ENCODE measurements at places on chromosomes 7 and 10. TPM values are rescaled to one million over a fixed set of nuclear protein-coding genes. Genes with fewer than 3 reads are reported as not detected.

- no peaks in the 10 kb centered on the region for H3K4me1 ChIP-seq
- H3K4me3 ChIP-seq: no peak overlapping the region
- H3K36me3 ChIP-seq: no peaks in the 10 kb centered on the region
- no peaks in the 10 kb centered on the region for H3K27me3 ChIP-seq
- H3K27ac ChIP-seq: no peak overlapping the region
Measured at GRCh38 chr7:80847027-80847426, 71.8 kb downstream of the SEMA3C start.

DNA sequence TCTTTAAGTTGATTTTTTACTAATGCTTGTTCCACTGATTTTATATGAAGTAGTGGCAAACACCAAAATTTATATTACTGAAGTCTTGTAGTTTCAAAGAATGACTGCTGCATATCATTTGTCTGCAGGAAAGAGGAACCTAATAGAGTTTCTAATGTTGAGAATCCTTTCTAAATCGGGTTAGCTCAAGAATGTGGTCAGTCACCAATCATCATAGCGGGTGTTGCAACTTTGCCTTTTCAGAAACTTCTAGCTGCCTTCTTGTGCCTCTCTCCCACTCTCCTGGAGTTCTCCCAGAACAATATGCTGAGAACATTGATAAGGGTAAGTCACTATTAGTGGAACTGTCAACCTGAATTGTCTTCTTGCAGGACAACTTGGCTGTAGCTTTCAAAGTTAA is 524.8 kb upstream of the SORCS1 start:
- no peaks in the 10 kb centered on the region for H3K36me3 ChIP-seq
- H3K27me3 ChIP-seq: no peaks in the 10 kb centered on the region
- no peaks in the 10 kb centered on the region for H3K4me1 ChIP-seq
- no peak overlapping the region for H3K4me3 ChIP-seq

GRCh38 chr10:63798599-63799498 is 277.6 kb downstream of the REEP3 start:
- no peak for DNase-seq
- H3K27ac ChIP-seq: no peak overlapping the region
- H3K36me3 ChIP-seq: no peaks in the 10 kb centered on the region
- H3K4me1 ChIP-seq: peaks cover 7% of the 10 kb centered on the region
- H3K4me3 ChIP-seq: no peak overlapping the region
- no peaks in the 10 kb centered on the region for H3K27me3 ChIP-seq

GRCh38 chr7:129959471-129960203 is 6.9 kb upstream of the UBE2H start:
- no peak for DNase-seq

- H3K27ac ChIP-seq: no peak overlapping the region
- peaks cover 7% of the 10 kb centered on the region for H3K36me3 ChIP-seq
- no peak for DNase-seq
- no peaks in the 10 kb centered on the region for H3K27me3 ChIP-seq
- H3K4me1 ChIP-seq: peaks cover 25% of the 10 kb centered on the region
- no peak overlapping the region for H3K4me3 ChIP-seq
Measured at GRCh38 chr10:58362027-58362789, 23.0 kb upstream of the TFAM start.

DNA sequence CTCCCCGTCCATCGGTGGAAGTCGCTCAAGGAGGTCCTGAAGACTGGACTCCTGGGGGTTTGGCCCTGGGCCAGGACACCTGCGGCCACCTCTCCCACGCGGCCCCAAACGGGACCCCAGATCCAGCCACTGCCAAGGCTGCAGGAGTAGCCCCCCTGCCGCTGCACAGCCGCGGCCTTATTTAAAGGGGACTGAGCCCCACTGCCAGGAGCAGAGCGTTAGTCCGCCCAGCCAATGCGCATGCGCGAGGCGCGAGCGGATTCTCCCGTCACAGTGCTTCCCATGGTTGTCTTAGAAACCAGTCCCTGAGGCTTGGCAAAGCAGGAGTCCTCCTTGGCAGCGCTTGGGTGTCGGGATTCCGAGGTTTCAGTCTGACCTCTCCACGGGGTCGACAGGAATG is 320.0 kb downstream of the ZNF716 start:
- no peak overlapping the region for H3K4me3 ChIP-seq
- H3K4me1 ChIP-seq: no peaks in the 10 kb centered on the region
- H3K27ac ChIP-seq: no peak overlapping the region
- no peaks in the 10 kb centered on the region for H3K27me3 ChIP-seq
- peaks cover 2% of the 10 kb centered on the region for H3K36me3 ChIP-seq

GRCh38 chr7:93551931-93552330 is 22.6 kb downstream of the CALCR start:
- no peak overlapping the region for H3K4me3 ChIP-seq
- no peaks in the 10 kb centered on the region for H3K36me3 ChIP-seq
- H3K27me3 ChIP-seq: peaks cover 2% of the 10 kb centered on the region

GRCh38 chr7:153858355-153858754 is 193.8 kb upstream of the DPP6 start:
- no peak overlapping the region for H3K27ac ChIP-seq
- no peak overlapping the region for H3K4me3 ChIP-seq
- no peaks in the 10 kb centered on the region for H3K36me3 ChIP-seq
- H3K4me1 ChIP-seq: no peaks in the 10 kb centered on the region

DNA sequence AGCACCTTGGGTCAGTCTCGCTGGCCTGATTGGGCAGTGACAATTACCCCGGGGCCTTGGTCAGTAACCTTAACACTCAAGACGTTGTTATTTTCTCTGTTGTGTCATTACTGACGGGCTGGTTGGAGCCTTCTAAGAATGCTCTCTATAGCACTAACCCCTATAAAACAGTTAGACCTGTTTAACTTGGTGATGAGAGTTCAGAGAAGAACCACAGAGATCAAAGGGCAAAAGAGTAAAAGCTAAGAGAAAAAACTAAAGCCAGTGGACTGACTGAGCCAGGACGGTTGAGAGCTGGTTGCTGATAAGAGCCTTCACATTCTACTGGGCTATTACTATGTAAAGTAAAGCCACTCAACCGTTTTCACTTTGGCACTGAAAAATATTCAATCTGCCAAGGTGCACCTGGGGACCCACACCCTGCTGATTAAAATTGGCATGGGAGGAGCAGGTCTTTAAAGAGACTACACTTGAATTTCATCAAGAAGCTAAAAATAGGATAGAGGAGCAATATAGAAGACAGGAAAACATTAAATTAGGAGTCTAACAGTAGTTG is 13.6 kb upstream of the ITGB1 start:
- H3K36me3 ChIP-seq: no peaks in the 10 kb centered on the region
- peaks cover 33% of the 10 kb centered on the region for H3K4me1 ChIP-seq
- no peak overlapping the region for H3K4me3 ChIP-seq
- no peak for DNase-seq

DNA sequence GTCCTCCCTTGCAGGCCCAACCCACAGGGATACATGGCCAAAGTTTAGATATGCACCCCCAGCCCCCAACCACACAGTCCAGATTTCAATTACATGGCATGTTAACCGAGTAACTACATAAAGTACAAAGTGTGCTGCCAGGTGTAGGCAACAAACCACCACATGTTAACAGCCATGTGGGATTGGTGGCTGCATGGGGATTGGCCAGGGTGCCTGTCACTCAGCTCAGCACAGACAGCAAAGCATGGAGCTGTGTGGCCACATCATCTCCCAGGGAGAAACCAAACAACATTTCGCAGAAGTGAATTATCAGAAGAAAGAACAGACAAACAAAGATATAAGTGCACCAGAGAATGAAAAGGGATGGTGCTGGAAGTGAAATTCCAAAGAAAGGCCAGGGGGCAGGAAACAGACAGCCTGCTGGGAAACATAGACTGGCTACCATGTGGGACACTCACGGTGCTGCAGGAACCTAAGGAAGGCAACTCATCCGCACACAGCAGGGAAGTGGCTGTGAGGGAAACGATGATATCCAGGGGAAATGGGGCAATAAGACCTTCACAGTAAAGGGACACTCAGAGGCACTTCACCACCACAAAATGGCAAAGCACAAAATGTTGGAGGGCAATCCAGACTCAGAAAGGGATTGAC is 171.2 kb downstream of the PTPRN2 start:
- no peaks in the 10 kb centered on the region for H3K4me1 ChIP-seq
- H3K27me3 ChIP-seq: no peaks in the 10 kb centered on the region
- H3K27ac ChIP-seq: no peak overlapping the region
- H3K4me3 ChIP-seq: no peak overlapping the region
- H3K36me3 ChIP-seq: no peaks in the 10 kb centered on the region

GRCh38 chr10:71597821-71598498 is 121.6 kb downstream of the C10orf105 start:
- no peaks in the 10 kb centered on the region for H3K27me3 ChIP-seq
- no peak for DNase-seq
- H3K4me3 ChIP-seq: no peak overlapping the region
- H3K4me1 ChIP-seq: peaks cover 9% of the 10 kb centered on the region
- H3K36me3 ChIP-seq: no peaks in the 10 kb centered on the region
- H3K27ac ChIP-seq: no peak overlapping the region

GRCh38 chr7:65430344-65431186 is 56.9 kb downstream of the ZNF92 start:
- H3K4me3 ChIP-seq: no peak overlapping the region
- no peaks in the 10 kb centered on the region for H3K4me1 ChIP-seq
- DNase-seq: no peak
- peaks cover under 1% of the 10 kb centered on the region for H3K27me3 ChIP-seq
- H3K27ac ChIP-seq: no peak overlapping the region

- DNase-seq: no peak
- H3K27ac ChIP-seq: no peak overlapping the region
- peaks cover 3% of the 10 kb centered on the region for H3K4me1 ChIP-seq
- peaks cover 4% of the 10 kb centered on the region for H3K36me3 ChIP-seq
- H3K4me3 ChIP-seq: no peak overlapping the region
Measured at GRCh38 chr7:138848056-138848980, 50.3 kb upstream of the ATP6V0A4 start.

- peaks cover 4% of the 10 kb centered on the region for H3K36me3 ChIP-seq
- H3K27me3 ChIP-seq: no peaks in the 10 kb centered on the region
- H3K4me3 ChIP-seq: no peak overlapping the region
- peaks cover 20% of the 10 kb centered on the region for H3K4me1 ChIP-seq
Measured at GRCh38 chr10:60206735-60207134, 182.9 kb downstream of the ANK3 start.

GRCh38 chr10:119770928-119771327 is 45.1 kb downstream of the INPP5F start:
- no peak overlapping the region for H3K27ac ChIP-seq
- H3K27me3 ChIP-seq: no peaks in the 10 kb centered on the region
- H3K4me1 ChIP-seq: peaks cover 25% of the 10 kb centered on the region
- H3K36me3 ChIP-seq: no peaks in the 10 kb centered on the region

DNA sequence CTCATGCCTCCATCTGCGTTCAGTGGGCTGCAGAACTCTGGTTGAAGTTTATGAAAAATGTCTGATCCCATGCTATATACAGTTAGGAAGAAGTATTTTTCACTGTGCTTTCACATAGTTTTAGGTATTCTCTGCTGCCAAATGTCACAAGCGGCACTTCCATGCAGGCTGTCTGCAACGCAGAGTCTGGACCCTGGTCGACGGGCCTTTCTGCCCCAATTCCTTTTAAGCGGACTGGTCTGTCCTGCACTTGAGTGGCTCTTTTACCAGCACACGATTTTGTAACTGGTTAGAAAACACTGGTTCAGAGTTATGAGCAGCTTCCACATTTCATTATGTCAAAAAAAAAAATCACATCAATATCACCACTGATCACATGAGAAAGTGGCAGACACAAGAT is 143.0 kb downstream of the DIP2C start:
- no peaks in the 10 kb centered on the region for H3K36me3 ChIP-seq
- peaks cover 19% of the 10 kb centered on the region for H3K27me3 ChIP-seq
- no peak overlapping the region for H3K27ac ChIP-seq

DNA sequence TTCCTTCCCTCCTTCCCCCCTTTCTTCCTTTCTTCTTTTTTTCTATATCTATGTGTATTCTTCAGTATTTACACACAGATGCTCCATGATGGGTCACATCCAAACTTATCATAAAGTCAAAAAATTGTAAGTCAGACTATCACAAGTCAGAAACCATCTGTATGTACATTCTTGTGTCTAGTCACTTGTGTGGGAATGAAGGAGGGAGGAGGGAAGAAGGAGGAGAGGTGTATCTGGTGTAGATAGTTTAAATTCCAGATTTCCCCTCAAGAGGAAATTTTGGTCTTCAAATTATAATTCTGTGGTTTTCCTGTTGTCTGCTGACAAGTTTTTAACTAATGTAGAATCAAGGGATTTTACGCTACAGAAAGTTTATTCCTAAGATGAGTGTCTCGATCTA is 287.2 kb downstream of the ETV1 start:
- H3K27me3 ChIP-seq: peaks cover 1% of the 10 kb centered on the region
- no peak overlapping the region for H3K27ac ChIP-seq
- H3K4me3 ChIP-seq: no peak overlapping the region
- H3K36me3 ChIP-seq: no peaks in the 10 kb centered on the region

DNA sequence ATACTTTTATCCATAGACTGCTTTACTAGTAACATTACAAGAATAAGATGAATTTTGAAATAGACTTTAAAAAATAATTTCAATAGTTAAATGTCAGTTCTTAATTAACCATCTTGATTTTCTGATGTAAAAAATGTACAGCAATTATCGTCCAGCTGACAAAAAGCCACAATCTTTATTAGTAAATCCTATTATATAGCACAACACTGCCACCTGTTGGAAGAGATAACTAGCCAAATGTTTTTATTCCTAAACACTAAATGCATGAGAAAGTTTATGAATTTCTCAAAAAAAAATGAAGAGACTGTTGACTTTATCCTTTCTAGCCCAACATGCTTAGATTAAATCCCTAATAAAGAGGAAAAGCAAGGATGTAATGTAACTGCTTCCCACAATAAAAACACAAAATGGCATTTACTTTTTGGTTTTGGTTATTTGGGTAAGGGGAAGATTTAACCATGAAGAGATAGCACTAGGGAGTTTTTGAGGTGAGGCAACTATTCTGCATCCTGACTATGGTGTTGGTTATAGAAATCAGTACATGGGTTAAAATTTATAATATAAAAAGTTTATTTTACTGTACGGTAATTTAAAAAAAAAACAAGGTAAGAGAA is 8.0 kb downstream of the COA1 start:
- no peak overlapping the region for H3K27ac ChIP-seq
- H3K4me1 ChIP-seq: peaks cover 40% of the 10 kb centered on the region
- H3K36me3 ChIP-seq: peaks cover 7% of the 10 kb centered on the region
- no peak overlapping the region for H3K4me3 ChIP-seq
- no peaks in the 10 kb centered on the region for H3K27me3 ChIP-seq
- DNase-seq: no peak

DNA sequence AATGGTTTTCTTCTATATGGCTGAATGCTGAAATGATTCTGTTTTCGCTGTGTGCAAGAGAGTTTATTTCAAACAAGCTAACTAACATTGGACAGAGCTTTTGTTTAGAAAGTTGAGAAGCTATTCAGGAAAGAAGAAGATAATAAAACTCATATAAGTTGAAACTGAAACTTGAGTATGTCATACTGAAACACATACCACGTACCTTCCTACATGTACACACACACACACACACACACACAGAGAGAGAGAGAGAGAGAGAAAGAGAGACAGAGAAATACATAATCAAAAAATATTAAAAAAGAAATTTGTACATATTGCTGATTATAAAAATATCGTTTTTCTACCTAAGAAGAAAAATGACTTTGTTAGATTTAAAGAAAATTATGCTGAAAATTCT is 561.9 kb upstream of the KCND2 start:
- no peak overlapping the region for H3K4me3 ChIP-seq
- no peak overlapping the region for H3K27ac ChIP-seq
- H3K36me3 ChIP-seq: no peaks in the 10 kb centered on the region
- no peaks in the 10 kb centered on the region for H3K4me1 ChIP-seq
- no peak for DNase-seq
- no peaks in the 10 kb centered on the region for H3K27me3 ChIP-seq

- no peaks in the 10 kb centered on the region for H3K36me3 ChIP-seq
- peak overlapping the region; percentile 72 for H3K27ac ChIP-seq
- peaks cover 2% of the 10 kb centered on the region for H3K27me3 ChIP-seq
- H3K4me1 ChIP-seq: peaks cover 17% of the 10 kb centered on the region
Measured at GRCh38 chr7:45940939-45941338, 19.9 kb upstream of the IGFBP3 start.

C10orf71 gene
- not detected for total RNA-seq

GATA3 gene
- 46.3 TPM for total RNA-seq

CCL26 gene
- 1.3 TPM for total RNA-seq

NUDT5 gene
- total RNA-seq: 115 TPM

AS3MT gene
- 0.85 TPM for total RNA-seq

LRRC4 gene
- 0.68 TPM for total RNA-seq

PHKG1 gene
- 2.4 TPM for total RNA-seq

NME8 gene
- not detected for total RNA-seq

Measured in activated CD4-positive, alpha-beta memory T cell treated with anti-CD3 and anti-CD28 coated beads for 36 hours (primary cell).